Spleen (tissue), 13 donors: ENCODE measurements at places on chromosomes 6 and 20. TPM values are rescaled to one million over a fixed set of nuclear protein-coding genes. Genes with fewer than 3 reads are reported as not detected.
A peak's percentile ranks its signal among the peaks of the same experiment; 100 is the strongest.

The TEAD3 gene
- total RNA-seq, result 6.2 TPM

The STK4 gene
- total RNA-seq, result 241 TPM

The ZNF512B gene
- total RNA-seq, result 12.4 TPM

The FUT9 gene
- not detected for total RNA-seq

The ZFP57 gene
- total RNA-seq, result 0.55 TPM

The DPPA5 gene
- not detected for total RNA-seq

The MACROD2 gene
- total RNA-seq, result 3.9 TPM

The AIF1 gene
- 258 TPM for total RNA-seq

The MOG gene
- not detected for total RNA-seq

DNA sequence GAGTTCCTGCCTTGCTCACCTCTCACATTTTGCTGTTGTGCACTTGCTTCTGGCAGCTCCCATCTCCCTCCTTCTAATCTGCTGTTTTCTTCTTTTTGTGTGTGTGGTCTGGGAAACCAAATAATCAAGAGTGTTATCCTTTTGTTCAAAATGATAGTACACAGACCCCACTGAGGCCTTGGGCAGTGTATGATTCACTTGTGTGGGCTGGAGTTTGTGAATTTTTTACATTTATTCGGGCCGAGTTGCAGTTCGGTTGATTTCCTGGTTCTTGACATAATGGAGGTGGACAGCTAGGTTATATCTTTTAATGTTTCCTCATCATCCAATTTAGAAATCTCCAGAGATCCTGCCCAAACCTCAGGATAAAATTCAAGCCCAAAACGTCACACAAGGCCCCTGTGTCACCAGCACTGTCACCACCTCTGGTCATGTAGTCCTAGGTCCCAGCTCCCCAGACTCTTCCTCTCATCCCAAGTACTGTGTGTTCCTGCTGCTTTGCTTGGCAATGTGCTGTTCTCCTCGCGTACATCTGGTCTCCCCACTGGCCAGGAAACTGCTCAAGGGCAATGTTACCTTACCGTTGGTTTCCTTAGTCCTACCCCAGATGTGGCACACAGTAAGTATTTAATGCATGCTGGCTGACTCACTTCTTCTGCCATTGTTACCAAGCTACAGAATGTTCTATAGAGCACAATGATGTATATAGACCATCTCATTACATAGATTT lies 55.7 kb upstream of the PHACTR2 start:
- DNase-seq, result no peak
- no peak overlapping the region for H3K27ac ChIP-seq
- H3K4me1 ChIP-seq, result no peaks in the 10 kb centered on the region
- no peaks in the 10 kb centered on the region for H3K27me3 ChIP-seq

DNA sequence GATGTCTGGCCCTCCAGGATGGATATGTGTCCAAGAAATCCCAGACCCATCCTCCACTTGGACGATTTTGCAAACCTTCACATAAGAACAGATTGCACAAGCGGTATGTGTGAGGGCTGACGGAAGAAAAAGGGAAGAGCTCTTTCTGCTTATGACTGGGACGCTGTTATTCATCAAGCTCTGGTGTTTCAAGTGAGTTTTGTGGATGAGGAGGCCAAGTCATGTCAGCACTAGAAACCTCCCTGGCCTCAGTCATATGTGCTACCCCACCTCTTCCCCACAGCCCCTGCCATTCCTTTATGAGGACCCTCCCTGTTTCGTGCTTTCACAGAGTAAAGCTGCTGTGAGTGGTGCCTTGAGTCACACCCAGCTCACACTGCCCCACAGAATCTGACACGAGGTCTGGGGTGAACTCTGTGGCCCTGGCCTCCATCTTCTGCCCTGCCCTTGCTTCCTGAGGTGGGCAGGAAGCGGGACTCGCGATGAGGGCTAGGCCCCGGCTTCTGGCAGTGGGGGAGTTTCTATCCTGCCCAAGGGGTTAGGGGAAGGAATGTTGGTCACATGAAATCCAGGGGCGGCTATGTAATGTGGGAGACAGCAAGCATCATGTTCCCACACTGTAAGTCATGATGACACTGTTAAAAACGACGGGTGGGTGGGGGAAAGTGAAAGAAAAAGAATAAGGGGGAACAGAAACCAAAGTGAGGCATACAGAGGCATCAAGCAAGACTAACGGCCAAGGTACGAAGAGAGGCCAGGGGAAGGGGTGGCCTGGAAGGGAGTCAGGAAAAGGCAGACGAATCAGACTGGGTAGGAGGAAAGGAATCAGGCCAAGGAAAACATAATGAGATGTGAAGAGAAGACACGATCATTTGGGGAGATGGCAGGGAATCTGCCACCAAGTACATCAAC lies 78.1 kb downstream of the PRDM1 start:
- no peaks in the 10 kb centered on the region for H3K27me3 ChIP-seq
- peak; percentile 87 for DNase-seq
- H3K27ac ChIP-seq, result peak overlapping the region; percentile 84
- no peaks in the 10 kb centered on the region for H3K36me3 ChIP-seq
- peak overlapping the region; percentile 50 for H3K4me3 ChIP-seq
- peaks cover 28% of the 10 kb centered on the region for H3K4me1 ChIP-seq

DNA sequence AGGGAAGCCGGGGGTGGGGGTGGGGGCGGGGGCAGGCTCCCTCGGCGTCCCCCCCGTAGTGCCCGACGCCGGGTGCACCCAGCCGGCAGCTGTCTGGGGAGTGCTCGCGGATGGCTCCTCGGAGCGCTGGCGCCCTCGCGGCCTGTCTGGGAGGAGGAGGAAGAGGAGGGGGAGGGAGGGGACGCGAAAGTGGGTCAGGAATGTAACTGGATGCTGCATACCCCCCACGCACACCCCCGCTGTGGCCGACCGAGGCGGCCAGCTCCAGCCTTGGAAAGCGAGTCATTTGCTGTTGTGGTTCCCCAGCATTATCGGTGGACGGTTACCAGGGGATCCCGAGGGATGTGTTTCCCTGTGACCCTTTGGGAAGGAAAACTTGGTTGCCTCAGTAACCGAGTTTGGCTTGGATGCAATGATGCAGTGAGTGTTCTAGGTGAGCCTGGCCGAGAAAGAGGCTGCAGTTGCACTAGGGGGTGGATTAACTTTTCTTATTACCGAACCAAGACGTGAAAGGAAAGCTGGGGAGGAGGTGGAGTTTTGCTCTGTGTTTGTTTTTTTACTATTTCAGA lies 55.2 kb upstream of the RREB1 start:
- peak overlapping the region; percentile 85 for H3K27ac ChIP-seq
- no peaks in the 10 kb centered on the region for H3K36me3 ChIP-seq
- no peaks in the 10 kb centered on the region for H3K27me3 ChIP-seq
- DNase-seq, result peak; percentile 83

DNA sequence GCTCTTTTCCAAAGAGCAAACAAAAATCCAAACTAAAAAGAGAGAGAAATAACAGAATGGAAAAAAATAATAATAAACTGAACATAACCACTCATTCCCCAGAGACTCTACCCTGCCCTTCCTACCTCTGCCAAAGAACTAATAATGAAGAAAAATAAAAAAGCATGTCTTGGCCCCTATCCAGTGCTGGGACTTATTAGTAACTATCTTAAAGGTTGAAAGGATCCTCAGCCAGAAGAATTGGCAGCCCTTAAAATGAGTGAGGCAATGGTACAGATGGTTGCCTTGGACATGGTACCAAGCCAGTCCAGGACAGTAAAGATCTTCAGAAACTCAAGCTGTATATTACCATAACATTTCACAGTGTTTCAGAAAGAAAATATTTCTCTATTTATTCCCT lies 279.3 kb downstream of the HACE1 start:
- no peaks in the 10 kb centered on the region for H3K27me3 ChIP-seq
- no peak overlapping the region for H3K4me3 ChIP-seq
- no peak overlapping the region for H3K27ac ChIP-seq
- no peaks in the 10 kb centered on the region for H3K4me1 ChIP-seq
- H3K36me3 ChIP-seq, result no peaks in the 10 kb centered on the region

GRCh38 chr20:63854766-63855362 lies 6.4 kb upstream of the ABHD16B start:
- no peaks in the 10 kb centered on the region for H3K36me3 ChIP-seq
- no peak overlapping the region for H3K4me3 ChIP-seq
- DNase-seq, result peak; percentile 80
- peak overlapping the region; percentile 91 for H3K27ac ChIP-seq

GRCh38 chr20:3247638-3248037 lies 8.6 kb upstream of the SLC4A11 start:
- no peak overlapping the region for H3K27ac ChIP-seq
- H3K4me1 ChIP-seq, result peaks cover 14% of the 10 kb centered on the region
- H3K4me3 ChIP-seq, result no peak overlapping the region
- DNase-seq, result no peak

DNA sequence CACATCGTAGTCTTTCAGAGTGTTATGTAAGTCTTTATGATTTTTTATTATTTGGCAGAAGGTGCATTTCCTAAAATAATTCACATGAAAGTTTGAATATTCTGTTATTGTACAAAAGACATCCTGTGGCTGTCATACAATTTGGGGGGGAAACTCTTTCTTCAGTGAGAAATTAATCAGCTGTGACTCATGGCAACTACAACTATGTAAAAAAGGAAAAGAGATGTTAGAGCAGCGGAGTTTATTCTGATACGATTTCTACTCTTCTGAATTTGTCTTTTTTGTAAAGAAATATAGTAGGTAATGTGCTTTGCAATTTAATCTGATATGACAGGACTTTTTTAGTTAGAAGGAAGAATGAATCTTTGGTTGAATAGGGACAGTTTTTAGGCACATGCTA lies 14.2 kb downstream of the COL19A1 start:
- H3K27ac ChIP-seq, result peak overlapping the region; percentile 66
- H3K36me3 ChIP-seq, result no peaks in the 10 kb centered on the region
- peaks cover 17% of the 10 kb centered on the region for H3K4me1 ChIP-seq
- no peak overlapping the region for H3K4me3 ChIP-seq
- DNase-seq, result no peak

DNA sequence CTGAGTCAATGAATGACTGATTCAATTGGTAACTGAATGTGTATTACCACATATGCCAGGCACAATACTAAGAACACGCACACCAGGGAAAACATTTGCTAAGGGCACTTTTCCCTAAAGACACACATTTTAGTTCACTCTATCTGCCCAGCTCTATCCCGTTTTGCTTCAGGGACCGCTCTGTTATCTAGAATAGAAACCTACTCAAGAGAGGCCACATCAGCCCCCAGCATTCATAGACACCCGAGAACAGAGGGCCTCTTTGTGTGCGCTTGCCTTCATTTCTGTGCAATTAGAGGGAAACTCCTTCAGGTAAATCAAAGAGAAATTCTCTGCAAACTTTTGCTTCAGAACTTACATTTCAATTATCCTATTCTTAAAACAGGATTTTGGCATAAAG lies 50.3 kb downstream of the DZANK1 start:
- H3K36me3 ChIP-seq, result no peaks in the 10 kb centered on the region
- H3K4me1 ChIP-seq, result no peaks in the 10 kb centered on the region
- H3K4me3 ChIP-seq, result no peak overlapping the region
- no peaks in the 10 kb centered on the region for H3K27me3 ChIP-seq
- no peak overlapping the region for H3K27ac ChIP-seq
- no peak for DNase-seq

DNA sequence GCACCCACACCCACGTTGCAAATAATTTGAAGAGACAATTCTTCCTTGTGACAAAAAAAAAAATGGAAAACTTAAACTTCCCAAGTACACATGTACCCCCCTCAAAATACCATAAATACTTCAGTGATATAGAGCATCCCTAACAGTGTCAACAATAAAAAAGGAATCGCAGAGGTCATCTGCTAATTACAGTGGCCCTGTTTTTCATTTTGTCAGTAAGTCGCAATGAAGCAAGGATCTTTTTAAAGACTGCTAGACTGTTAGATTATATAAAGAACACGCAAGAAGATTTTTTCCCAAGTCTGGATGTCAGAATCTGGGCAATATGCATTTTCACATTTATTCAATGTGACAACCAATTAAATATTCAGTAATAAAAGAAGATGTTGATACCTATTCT lies 93.9 kb downstream of the EPB41L2 start:
- peaks cover 19% of the 10 kb centered on the region for H3K4me1 ChIP-seq
- no peaks in the 10 kb centered on the region for H3K27me3 ChIP-seq
- H3K27ac ChIP-seq, result peak overlapping the region; percentile 60

DNA sequence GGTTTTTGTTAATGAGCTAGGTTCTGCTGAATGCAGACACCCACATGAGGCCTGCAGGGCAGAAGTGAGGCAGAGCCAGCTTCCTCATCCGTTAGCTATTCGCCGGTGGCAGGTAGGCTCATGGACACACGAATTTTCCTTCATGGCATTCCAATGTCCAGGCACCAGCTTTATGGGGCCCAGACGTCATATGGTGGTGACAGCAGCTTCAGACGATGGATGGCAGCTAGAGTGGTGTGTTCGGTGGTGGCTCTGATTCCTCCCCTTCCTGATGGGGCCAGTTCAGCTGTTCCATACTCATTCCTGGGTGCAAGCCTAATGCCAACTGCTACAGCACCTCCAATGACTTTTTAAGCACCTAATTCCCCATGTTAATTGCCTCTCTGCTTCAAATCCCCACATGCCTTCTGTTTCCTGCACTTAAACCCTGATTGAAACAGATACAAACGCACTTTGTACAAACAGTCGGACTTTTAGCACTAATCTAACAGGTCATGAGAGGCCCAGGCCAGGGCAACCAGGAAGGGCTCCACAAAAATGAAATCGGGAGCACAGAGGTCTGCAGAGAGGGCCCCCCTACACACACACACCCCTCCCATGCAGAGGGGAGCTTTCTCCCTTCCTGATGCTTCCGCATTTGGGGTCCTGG lies 35.7 kb upstream of the MLN start:
- no peaks in the 10 kb centered on the region for H3K27me3 ChIP-seq
- no peak overlapping the region for H3K4me3 ChIP-seq
- no peak for DNase-seq
- H3K4me1 ChIP-seq, result peaks cover 41% of the 10 kb centered on the region

DNA sequence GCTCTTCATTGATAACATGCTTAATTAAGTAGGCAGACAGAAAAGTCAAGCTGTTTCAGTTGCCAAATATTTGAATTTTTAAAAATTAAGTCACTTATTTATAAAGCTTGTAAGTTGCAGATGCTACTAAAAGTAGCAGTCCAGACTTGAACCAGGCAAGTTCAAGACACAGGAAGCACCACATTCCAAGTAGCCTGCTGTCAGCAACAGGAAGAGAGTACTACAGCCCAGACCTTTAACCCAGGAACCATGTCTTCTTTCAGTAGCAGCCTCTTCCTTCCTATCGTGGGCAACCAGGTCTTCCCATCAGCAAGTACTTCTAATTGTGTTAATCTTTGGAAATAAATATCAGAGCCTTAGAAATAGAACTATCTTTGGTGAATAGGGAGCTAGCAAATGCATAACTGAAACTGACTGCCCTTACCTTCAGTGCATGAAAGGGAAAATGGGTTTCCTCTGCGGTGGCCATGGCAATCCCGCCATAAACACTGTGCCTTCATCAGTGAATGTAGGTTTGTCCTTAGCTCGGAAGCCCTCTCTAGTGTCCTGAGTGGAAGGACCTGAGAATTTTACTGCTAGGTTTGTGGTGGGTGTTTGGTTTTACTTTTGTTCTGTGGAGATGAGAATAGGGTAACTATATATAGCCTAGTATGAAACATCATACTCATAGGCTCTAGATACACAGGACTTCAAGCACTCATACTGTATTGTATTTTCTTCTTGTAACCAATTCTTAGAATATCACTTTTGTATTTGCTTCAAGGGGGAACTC lies 95.6 kb downstream of the SYCP2 start:
- DNase-seq, result no peak
- no peak overlapping the region for H3K4me3 ChIP-seq
- no peaks in the 10 kb centered on the region for H3K27me3 ChIP-seq
- H3K4me1 ChIP-seq, result peaks cover 23% of the 10 kb centered on the region
- no peaks in the 10 kb centered on the region for H3K36me3 ChIP-seq
